ENCODE measurements at places on chromosomes 7 and 10.
A peak's percentile ranks its signal among the peaks of the same experiment; 100 is the strongest.

DNA sequence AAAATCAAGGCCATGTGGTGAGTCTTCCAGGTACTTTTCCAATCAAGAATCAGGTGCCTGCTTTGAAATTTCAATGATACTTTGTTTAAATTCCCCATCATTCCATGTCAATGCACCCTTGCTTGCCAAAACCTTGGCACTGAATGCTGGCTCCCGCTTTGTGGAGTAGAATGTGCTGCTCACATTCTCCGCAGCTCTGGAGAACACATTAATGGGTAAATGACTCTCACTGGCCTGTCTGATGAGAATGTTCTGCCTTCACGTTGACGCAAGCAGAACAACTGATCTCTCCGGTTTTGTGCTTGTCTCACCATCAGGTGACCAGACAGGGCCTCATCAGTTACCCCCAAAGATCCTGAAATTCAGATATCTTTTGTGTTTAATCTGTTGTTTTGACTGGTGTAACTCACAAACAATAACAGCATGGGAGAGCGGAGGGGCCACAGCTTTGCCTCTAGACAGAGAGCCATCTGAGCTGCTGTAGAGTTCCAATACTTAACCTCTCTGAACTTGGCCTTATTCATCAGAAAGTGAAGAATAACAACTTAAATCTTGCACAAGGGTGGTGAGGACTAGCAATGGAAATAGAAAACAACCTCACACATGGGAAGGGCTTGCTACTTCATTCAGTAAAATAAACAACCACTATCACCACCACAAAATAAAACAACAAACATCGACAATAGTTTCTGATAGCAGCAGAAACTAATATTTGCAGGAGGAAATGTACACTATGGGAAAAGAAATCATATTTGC is 276.9 kb upstream of the IGFBP3 start:
- no peak for DNase-seq

DNA sequence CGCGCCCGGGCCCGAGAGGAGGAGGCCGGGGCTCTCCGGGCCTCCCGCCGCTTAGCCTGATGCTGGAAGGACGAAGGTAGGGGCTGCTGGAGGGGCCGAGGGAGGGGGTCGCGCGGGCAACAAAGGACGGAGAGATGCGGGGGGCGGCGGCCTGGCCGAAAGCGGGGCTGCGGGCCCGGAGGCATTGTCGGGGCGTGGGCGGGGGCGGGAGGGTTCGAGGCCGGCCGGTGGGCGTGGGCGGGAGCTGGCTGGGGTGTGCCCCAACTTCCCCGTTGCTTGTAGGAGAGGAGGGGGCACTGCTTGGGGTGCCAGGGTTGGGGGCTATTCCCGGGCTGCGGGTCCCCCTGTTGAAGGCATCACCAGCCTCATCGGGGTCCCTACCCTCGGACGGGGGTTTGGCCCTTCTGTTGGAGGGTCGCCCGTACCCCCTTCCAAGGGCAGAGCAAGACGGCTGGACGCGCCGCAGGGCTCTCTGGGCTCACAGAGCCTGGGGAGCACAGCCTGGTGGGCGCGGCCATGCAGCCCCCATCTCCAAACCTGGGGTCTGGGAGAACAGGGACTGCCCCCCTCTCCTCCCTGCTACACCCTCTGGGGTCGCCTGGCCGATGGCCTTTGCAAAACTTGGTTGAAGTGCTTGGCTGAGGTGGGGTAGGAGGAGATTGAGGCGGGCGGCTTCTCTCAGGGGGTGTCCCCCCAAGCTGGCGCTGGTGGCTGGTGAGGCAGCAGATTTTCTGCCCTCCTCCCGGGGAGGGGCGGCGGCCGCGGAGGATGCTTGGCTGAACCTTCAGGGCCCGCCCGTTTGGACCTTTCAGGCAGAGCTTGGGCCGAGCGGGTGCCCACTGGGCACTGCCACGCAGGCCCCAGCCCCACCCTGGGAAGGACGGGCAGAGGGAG is 699 bp downstream of the CLIP2 start:
- DNase-seq = peak; percentile 39

DNA sequence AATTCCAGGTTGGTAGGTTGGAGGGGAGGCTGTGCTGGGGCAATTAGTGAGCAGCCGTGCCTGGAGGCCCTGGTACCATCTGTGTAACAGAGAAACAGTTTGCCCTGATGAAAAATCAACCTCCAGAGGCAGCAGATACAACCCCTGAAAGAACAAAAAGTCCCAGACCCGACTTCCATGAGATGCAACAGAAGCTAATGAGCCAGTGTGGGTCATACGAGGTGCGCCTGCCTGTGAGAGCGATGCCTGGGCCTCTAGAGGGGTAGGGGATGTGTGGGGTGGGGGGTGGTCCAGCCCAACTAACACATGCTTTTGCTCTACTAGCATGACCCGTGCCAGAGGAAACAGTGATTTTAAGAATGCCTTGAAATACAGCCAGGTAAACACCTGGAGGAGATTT is 39.3 kb downstream of the CELF2 start:
- DNase-seq = no peak

DNA sequence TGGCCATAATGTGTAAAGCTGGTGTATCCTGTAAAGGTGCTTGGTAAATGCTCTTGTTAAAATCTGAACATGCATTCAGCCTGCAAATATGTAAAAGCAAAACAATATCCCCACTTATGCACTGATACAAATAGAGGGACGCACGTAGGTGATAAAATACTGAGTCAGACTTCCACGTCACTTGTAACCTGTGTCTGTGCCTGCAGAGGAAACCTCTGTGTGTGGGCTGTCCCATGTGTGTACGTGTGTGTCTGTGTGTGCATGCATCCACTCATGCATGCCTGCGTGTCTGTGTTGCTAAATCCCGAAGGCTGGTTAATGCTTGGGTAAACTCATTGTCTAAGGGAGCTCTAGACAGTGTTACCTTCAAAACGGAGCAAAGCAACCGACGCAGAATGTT is 68.9 kb downstream of the KLF6 start:
- DNase-seq = no peak

DNA sequence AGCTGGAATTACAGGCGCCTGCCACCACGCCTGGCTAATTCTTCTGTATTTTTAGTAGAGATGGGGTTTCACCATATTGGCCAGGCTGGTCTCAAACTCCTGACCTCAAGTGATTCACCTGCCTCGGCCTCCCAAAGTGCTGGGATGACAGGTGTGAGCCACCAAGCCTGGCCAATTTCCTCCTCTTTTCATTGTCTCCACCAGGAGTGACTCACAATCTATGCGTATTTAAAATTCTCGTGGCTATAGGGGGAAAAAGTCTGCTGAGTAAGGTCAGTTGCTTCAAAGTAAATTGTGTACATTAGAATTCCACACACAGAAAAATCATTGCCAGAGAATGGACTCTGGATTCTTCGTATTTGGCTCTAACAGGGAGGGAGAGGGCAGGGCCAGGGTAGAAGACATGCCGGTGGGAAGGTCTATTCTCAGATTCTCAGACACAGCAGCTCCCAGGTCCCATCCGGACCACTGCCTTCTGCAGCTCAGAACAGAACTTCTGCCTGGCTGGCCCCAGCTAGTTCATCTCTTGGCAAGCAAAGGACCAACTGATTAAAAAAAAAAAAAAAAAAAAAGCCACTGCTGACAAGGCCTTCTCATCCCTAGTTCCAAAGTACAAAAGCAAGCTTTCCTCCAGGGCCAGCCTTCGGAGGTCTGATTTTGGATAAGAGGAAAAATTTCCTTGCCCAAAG is 22.2 kb downstream of the PSPH start:
- no peak for DNase-seq

DNA sequence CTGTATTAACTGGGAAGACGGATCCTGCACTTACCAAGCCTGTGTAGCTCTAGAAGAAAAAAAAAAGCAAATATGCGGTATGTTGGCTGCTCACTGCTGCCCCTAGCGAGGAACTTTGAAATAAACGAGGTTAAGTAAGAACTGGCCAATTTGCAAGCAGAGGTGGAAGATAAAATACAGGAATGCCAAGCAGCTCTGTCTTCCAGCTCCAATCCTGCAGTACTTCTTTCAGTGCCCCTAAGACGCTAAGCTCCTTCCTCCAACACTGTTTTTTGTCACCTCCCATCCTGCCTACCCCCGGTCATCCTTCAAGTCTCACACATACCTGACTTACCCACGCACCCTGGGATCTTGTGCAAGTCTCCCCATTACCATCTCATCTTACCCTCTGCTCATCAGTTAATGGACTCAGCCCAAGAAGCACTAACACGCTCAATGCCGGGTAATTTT is 809 bp downstream of the C10orf143 start:
- peak; percentile 75 for DNase-seq

GRCh38 chr7:73887762-73888161 is 26.8 kb downstream of the TMEM270 start:
- DNase-seq = no peak

GRCh38 chr7:44438816-44439215 is 51.6 kb downstream of the NUDCD3 start:
- no peak for DNase-seq

- DNase-seq = no peak
Observed at GRCh38 chr10:104309980-104310978, 28.0 kb downstream of the ITPRIP start.

DNA sequence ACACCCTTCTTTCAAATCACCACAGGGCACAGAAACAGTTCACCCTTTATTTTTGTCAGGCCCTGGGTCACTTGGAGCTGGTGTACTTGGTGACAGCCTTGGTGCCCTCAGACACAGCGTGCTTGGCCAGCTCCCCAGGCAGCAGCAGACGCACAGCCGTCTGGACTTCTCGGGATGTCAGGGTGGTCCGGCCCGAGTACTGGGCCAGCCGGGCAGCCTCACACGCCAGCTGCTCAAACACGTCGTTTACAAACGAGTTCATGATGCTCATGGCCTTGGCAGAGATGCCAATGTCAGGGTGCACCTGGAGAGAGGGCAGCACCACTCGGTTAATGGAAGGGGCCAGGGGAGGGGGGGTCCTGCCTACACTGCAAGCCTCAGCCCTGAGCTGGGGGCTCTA is 2.5 kb downstream of the H2BK1 start:
- DNase-seq = no peak

- DNase-seq = no peak
Observed at GRCh38 chr7:152674860-152675758, 832 bp downstream of the XRCC2 start.

DNA sequence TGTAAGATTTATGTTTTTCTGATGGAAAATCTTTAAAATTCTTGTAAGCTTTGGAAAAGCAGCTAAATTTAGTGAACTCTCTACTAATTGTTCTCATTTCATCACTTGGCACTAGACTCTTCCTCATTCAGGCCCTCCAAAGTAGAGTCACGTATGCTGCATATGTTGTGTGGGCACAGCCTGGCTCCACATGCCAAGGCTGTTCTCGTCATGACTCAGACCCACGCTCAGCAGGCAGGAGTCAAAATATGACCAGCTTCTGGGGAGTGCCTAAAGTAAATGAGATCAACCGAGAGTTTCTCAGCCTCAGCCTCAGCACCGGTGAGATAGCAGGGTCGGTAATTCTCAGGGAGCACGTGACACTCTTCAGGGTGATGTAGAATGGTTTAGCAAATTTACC is 1672.9 kb downstream of the REEP3 start:
- no peak for DNase-seq

- peak; percentile 49 for DNase-seq
Observed at GRCh38 chr7:148838905-148839304, 45.2 kb downstream of the EZH2 start.

- DNase-seq = no peak
Observed at GRCh38 chr10:113604572-113604971, 51.7 kb downstream of the HABP2 start.

- no peak for DNase-seq
Observed at GRCh38 chr7:66602159-66602558, 26.5 kb upstream of the KCTD7 start.

GRCh38 chr10:61786728-61787127 is 114.8 kb upstream of the ARID5B start:
- no peak for DNase-seq

- no peak for DNase-seq
Observed at GRCh38 chr7:1026721-1027161, 17.6 kb upstream of the GPR146 start.

All from CD4-positive, alpha-beta T cell treated with Interferon alpha-2 for 1 hour (primary cell).